ENCODE measurements at places on chromosomes 16 and 17.

- DNase-seq: no peak
These were observed 188.6 kb downstream of the NTN1 start for GRCh38 chr17:9209781-9210370.

GRCh38 chr17:81120695-81121621 lies 44.3 kb upstream of the PVALEF start:
- DNase-seq: no peak

DNA sequence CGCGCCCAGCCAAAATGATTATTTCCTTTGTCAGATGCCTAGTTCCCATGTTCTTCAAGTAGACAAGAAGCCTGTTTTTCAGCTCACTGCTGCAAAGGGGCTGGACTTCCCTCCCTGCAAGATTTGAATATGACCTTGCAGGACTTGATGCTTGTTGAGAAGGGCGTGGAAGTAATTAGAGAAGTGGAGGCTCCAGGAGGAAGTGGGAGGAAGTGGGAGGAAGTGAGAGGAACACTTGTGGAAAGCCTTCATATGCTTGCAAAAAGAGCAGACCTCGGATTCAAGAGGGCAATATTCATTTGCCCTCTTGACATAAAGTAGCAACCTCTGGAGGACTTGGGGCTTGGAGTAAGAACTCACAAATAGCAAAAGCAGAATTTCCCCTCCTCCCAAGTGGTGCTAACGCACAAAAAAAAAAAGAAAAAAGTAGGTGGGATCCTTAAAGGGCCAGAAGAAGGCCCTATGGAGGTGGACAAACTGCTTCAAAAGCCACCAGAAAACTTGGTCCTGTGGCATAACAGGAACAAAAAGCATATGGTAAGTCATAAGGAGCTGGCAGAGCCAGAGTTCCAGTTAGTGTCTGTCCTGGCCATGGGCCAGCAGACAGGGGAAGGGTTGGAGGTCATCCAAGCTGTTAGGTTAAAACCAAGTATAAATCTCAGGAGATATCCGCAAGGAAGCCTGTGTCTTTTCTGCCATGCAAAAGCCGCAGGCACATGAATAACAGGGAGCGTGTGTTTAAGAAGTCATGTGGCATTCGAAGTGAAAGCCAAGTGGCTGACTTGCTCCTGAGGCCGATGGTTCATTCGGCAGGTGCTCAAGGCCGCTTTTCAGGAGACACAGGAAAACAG lies 20.6 kb upstream of the PRKAR1A start:
- no peak for DNase-seq

DNA sequence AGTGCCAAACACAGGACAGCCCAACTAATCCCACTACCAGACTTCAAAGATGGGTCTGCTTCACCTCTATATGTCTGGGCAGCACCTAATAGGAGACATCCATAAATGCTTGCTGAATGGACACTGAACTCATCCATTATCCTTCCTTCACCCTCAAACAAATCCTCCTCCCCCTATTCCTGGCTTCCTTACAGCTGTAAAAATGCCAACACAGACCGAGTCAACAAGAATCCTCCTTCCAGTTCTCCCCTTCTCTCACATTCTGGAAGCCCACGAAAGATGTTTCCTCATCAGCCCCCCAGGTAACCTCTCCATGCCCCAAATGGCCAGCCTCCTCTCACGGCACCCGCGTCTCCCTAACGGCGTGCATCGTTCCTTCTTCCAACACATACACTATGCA lies 12.3 kb downstream of the PELP1 start:
- DNase-seq: no peak

DNA sequence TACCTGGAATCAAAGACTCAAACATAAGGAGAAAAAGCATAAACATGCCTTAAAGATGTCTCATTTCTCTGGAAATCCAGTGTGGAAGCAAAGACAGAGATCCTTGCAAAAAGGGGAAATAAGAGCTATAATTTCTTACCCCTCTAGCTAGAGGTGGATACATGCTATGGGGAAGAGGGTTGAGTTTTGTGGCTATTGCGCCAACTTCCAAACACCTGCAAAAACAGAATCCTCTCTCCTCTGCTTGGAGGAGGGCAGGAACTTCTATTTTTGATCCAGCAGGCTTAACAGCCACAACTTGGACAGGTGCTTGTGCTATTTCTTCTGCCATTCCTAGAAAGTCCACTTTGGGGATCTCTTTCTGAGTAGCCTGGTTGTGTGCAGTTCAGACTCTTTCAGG lies 21.5 kb upstream of the NUDT7 start:
- no peak for DNase-seq

- DNase-seq: no peak
These were observed 43.3 kb downstream of the GRIN2A start for GRCh38 chr16:10138881-10139280.
